ENCODE measurements at places on chromosomes 2 and 18. TPM values are rescaled to one million over a fixed set of nuclear protein-coding genes. Genes with fewer than 3 reads are reported as not detected.
A peak's percentile ranks its signal among the peaks of the same experiment; 100 is the strongest.

- no peak for DNase-seq
These were observed 467.7 kb downstream of the THSD7B start for GRCh38 chr2:137233091-137233490.

- DNase-seq, result no peak
These were observed 10.3 kb upstream of the GPR17 start for GRCh38 chr2:127635380-127636237.

DNA sequence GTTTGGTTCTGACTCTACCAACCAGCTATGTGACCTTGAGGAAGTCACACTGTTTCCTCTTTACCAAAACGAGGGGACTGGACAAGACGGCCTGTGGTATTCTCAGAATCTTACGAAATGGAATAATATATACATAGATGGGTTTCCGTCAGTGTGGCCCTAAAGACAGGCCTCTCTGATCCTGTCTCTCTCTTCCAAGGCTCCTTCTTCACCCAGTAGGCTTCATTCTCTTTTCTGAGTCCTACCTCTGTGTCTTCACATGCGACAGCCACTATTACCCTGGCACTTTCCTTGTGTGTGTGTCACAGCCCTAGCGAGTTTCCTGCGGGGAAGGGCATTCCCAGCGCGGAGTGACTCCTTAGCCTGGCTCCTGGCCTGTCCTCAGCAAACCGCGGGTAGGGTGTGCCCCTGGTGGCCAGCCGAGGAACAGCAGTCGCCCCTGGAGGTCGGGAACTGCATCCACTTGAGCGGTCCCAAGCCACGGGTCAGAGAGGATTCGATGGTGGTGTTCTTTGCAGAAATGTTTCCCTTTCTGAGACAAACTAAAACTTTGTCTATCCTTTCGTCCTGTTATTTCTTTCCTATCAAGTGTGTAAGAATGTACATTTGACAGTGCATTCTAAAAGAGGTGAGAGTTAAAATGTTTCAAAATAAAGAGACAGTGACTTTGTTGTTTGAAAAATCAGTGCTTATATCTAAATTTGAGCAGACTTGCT, 63.3 kb downstream of the RAB31 start:
- DNase-seq, result peak; percentile 29

DNA sequence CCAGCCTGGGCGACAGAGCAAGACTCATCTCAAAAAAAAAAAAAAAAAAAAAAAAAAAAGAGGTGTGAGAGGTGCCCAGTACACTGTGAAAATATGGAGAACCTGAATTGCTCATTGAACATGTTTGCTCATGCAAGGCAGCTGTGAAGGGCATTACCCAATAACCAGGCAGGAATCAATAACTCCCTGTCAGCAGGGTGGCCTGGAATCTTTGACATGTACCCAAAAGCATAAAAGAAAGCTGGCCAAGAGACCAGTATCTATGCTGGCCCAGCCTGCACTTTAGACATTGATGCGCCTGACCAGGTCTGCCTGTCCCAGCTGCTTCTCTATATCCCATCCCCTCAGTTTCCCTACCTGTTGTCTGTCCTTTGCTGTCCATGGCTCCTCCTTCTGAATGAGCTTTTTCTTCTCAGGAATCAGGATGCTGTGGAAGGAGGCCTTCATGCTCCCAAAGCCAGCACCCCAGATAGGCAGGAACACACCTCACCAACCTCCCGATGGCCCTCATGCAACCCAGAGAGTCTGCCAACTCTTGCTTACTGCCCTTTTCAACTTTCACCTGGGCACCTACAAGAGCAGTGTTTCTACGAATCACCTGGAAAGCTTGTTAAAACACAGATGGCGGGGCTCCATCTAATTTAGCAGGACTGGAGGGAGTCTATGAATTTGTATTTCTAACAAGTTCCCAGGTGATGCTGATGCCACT, 83.4 kb upstream of the PPP1CB start:
- DNase-seq, result no peak

WDR33 gene
- 43.3 TPM for total RNA-seq

DNA sequence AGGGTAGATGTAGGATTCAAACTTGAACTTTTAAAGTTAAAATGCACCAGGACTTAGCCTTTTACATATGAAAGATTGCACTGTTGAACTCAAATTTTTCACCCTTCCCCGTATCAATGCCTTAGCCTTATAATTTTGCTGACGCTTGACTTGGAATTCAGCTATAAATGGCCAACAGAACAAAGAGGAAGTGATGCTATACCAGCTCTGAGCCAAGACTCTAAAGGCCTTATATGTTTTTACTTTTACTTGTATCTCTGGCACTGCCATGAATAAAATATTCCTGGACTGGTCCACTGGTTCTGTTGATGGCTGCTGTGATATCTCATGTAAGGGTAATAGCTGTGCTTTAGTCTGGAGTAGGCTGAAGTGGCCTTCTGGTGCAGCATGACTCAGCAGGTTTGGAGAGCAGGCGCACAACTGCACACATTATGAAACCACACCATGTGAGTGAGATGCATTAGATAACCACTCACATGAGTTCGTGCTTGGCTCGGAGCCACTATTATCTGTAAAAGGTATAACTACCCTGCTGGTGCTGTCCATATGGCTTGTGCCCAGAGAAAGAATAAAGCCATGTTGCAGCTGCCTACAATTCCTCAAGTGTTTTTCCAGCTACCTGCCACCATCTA, 8.4 kb upstream of the IER3IP1 start:
- DNase-seq, result no peak

GRCh38 chr2:169162613-169163012, 93.2 kb downstream of the DHRS9 start:
- DNase-seq, result no peak

ANKRD30B gene
- total RNA-seq, result 0.20 TPM
